CD4-positive, alpha-beta T cell treated with Interferon gamma for 1 hour (primary cell): ENCODE measurements at places on chromosomes 2 and 18.
A peak's percentile ranks its signal among the peaks of the same experiment; 100 is the strongest.

DNA sequence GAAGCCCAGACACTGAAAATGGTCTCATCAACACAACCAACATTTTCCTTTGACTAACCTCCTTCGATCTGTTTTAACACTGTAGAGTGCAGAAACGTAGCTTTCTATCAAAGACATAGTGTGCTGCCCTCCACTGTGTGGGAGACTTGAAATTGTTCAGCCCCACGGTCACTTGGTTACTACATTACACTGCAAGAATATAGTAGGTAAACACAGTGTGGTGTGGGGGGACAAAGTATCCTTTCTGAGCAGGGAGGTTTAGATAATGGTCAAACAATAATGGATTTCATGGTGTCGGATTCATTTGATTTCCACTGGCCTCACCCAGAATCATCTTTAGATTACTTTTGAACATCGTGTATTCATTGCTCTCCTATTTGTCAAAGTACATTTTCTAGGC, 181.0 kb downstream of the ERBB4 start:
- no peak for DNase-seq

DNA sequence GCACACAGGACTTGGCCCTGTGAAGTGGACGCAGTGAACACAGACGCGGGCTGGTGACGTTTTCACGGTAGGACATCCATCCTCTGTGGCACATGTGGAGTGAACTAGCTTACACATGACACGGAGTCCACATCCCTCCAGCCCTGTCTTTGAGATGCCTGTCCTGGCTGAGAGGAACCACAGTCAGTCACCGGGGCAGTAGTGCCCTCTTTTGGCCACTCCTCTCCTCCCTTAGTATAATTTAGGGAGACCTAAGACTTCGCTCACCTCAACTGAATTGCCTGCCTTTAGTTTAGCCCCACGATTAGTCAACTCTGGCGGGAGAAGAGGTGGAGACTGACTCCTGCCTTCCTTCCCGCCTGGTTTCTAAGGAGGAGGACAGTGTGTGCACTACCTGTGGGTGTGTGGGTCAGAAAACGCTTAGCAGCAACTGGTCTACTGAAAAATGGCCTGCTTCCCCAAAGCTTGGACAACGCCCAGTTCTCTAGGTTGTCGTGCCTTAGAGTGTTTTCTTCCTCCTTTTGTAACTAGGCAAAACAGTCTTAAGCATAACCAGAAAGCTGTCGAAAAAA, 70.6 kb downstream of the MBP start:
- DNase-seq: peak; percentile 76

DNA sequence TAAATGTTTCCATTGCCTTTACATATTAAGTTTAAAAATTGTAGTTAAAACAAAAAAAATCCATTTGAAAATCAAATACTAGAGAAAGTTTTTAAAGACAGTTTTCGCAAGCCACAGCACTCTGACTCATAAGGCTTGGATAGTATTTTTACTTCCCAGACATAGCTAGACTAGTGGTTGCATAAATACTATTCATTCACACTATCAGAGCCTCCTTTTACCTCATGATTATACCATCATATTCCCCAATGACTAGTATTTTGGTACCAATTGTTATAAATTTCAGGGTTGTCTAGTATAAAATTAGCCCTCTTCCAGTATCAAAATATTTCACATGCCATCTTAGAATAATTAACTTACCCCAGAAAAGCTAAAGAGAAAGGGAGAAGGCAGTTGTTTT, 393.5 kb downstream of the ERBB4 start:
- no peak for DNase-seq

DNA sequence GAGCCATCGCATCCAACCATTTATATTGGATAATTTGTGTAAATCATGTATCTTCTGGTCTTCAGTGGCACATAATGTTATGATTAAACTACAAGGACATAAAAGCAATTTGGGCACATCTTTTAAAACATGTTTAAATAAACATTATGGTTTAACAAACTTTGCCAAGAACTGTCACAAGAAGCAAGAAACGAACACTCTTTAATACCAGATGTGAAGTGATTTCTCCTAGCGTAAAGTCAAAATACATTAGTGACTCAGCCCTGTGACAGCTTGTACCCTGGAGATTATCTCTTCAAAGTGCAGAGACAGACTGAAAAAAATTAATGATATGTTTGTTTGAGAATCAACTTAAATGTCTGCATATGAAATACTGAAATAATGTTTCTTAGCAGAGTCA, 39.9 kb downstream of the DSEL start:
- no peak for DNase-seq

GRCh38 chr2:159832858-159833257, 34.9 kb upstream of the CD302 start:
- DNase-seq: no peak

DNA sequence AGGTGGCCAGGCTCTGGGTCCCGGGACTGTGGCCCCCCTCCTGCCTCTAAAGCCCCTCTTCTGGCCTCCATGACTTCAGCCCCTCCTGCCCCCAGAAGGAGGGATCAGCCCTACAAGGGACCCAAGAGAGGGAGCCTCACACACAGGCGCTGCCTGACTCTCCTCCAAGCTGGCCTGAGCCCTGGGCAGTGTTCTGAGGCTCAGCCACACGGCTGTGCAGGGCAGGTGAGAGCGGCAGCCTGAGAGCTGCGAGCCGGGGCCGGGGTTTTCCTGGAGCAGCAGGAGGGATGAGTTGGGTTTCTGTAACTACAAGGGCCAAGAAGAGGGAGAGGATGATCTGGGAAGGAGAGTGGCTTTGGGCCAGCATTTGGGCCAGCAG, 70.1 kb downstream of the HPCAL1 start:
- DNase-seq: no peak

DNA sequence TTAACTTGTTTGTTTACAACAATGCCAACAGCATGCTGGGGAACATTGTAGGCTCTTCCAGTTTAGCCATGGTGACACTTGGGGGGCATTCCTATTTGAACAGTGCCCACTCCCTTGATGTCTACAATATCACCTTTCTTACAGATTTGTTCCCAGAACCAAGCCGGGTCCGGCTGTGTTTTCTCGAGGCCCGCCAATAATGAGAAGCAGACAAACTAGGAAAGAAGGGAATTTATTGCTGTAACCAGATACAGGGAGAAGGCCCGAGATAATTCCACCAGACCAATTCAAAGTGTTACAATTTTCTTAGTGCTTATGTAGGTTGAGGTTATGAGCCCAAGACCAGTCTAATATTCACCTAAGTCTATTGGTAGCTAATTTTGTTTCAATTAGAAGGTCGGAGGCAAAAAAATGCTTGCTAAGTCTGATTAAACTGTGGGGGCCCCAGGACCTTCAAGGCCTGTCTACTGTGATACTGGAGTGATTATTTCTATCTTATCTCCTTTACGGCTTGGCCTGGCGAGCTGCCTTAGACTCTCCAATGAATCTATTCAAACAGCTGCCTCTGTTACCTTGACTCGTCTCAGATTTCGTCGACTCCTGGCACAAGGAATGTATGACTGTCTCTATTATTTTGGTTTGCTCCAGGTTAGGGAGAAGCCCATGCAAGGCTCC, 59.1 kb upstream of the PSME4 start:
- no peak for DNase-seq

DNA sequence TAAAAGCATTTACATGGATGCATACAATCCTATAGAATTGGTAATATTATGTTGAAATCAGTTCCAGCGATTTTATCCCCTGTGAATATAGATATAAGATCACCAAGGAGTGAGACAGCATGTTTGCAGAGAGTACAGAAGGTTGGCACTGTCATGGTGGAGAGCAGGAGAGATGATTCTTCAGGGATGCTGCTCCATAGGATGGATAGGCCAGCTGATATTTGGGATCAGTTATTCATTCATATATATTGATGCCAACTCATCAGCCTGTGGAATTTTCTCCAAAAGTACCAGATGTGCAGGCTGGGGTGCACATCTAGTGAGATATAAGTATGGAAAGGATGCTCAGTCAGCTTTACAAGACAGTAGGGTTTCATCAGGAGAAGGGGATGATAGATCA, 139.9 kb downstream of the IKZF2 start:
- no peak for DNase-seq

GRCh38 chr2:110773401-110773921, 41.1 kb downstream of the ACOXL start:
- no peak for DNase-seq

GRCh38 chr18:80175451-80176204, 66.6 kb downstream of the ADNP2 start:
- DNase-seq: peak; percentile 69

DNA sequence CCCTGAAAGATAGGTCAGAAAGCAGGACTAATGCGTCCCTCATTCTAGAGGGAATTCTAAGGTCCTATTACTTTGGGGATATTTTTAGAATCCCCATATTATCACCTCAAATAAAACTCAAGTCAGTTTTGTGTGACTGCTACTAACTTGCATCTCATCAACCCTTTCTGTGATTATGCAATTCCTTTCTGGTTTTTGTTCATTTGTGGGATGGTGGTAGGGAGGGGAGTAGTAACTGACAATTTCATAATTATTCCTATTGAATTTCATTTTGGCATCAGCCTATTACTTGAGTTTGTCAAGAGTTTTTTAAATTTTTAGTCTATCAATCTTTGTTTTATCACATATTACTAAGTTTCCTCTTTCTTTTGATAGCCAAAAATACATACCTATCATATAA, 28.4 kb upstream of the TANK start:
- DNase-seq: no peak

GRCh38 chr2:129761569-129762021, 217.9 kb upstream of the RAB6C start:
- no peak for DNase-seq

DNA sequence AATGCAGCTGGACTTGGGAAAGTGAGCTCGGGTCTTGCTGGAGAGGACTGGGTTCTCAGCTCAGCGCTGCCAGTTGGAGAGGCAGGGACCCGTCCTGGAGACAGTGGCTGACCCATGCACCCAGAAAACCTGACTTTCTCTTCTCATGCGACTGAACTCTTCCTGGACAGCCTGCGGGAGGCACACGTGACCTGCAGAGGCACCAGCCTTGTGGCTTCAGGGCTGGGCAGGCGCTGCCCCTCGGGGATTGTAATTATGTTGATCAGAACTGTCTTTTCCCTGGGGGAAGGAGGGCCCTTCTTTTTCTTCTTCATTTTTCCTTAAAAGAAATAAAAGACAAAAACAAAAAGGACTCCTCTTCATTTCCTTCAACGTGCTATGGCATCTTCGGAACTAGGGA, 198.1 kb downstream of the VAPA start:
- no peak for DNase-seq

DNA sequence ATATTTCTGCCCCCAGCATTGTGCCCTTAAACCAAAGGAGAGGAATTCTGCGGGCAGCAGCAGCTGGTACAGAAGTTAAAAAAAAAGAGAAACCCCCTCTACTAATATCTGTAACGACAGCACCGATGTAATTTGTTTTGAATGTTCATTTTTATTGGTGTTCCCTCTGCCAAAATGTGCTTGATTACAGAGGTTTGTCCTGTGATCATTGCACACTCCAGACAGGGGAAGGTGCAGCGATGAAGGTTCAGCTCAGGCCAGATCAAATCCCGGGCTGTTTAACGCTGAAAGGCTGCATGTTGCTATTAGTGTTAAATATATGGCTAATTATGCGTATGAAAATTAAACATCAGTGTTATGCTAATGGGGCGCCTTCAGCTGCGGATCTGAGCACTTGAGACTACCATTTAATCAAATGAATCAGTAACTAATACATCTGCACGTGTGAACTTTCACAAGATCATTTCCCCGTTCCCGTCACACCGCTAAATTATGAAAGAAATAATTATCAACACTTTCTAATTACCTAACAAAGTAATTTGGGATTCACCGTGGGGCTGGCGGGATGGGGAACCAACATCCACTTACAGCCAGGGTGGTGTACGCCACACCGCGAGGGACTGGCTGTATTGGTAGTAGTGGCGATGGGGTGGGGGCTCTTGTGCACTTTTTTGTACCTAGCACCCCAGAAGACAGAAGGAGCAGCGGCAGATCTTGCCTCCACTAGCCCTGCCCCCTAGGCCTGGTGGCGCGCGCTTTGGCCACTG, 1.5 kb upstream of the DLX1 start:
- DNase-seq: no peak

GRCh38 chr2:16741498-16741897, 75.9 kb upstream of the CYRIA start:
- DNase-seq: no peak

GRCh38 chr18:57441071-57441794, 6.1 kb downstream of the ONECUT2 start:
- DNase-seq: no peak

DNA sequence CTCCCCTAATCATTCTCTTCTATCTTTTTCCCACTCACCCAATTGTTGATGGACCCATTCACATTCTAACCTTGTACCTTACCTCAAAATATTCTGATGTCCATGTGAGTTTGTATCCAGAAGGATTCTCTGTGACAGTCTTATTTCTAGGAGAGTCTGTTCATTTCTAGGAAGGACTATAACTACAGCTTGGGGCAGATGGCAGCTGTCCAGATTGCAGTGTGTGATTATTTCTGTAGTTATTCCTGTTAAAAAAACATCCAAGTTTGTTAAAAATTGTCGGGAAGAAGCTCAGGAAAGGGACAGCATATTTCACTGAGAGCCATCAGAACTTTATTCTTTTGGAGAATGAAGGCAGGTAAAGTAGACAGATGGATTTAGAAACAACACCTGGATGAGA, 142.6 kb downstream of the RAPGEF4 start:
- no peak for DNase-seq

DNA sequence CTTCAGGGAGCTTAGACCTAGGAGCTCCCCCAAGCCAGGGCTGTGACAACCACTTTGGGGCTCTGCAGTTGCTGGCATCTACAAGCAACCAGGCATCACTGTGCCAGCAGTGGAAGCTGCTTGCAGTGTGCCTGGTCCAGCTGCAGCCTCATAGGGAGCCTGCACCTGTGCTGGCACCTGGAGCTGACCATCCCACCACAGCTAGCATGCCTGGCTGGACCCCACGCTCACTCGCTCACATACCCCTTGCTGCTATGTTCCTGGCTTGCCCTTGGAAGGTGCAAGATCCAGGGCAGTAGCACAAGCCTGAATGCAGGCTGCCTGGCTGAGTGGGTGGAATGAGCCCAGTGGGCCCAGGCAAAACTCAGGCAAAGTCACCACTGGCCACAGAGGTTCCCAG, 82.5 kb downstream of the ZNF804A start:
- DNase-seq: no peak

DNA sequence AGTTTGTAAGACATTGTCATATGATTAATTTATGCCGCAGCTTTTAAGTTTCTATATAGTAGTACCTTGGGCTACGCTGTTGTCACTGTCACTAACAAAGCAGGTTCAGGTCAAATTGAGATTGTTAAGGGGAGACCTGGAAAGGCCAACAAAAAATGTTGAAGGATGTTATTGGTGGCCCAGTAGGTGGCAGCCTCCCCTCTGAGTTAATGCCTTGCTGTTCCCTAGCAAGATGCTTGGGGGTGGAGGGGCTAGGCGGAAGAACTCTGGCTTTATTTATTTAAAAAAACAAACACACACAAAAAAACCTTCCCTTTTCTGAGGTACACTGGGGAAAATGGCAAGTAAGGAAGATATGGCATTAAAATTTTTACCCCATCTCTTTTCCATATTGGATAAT, 128.3 kb upstream of the ATP5MC3 start:
- DNase-seq: no peak
